ENCODE measurements at places on chromosomes 2 and 18.

DNA sequence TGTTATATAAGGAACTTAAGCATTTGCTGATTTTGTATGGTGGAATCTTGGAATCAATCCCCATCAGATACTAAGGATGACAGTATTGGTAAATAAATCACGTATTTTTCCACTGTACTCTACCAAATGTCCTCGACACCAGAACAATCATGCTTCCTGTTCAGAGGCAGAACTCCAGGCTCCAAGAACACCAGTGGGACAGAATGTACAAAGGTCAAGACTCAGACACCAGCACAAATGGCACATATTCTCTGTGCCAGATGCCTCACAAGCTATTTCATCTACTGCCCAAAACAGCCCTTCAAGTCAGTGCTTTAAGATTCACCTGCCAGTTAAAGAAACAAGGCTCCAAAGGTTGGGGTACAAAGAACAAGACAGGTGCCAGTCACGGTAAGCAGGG is 420.5 kb downstream of the STK39 start:
- DNase-seq: no peak

DNA sequence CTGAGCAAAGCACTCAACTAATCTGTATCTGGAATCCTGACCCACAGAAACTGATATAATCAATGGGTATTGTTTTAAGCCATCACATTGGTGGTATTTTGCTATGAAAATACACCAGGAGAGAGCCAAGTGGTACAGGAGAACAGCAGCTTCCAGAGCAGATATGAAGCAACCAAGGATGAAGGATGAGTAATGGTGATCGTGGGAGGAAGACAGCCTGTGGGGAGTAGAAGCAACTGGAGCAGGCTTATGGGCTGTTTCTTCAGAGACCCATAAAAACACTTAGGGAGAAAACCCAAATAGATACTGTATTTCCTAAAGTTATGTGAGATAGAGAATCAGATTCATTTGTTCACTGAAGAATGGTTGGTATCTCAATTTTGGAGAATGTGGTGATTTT is 330.8 kb downstream of the NUP35 start:
- no peak for DNase-seq

GRCh38 chr2:230723363-230723762 is 10.7 kb downstream of the CAB39 start:
- no peak for DNase-seq

- peak; percentile 9 for DNase-seq
These were observed 62.3 kb downstream of the ITGA6 start for GRCh38 chr2:172489681-172490080.

- DNase-seq: no peak
These were observed 1027.6 kb downstream of the LRP1B start for GRCh38 chr2:141103216-141103615.

- no peak for DNase-seq
These were observed 32.7 kb upstream of the SOCS6 start for GRCh38 chr18:70256184-70256583.

DNA sequence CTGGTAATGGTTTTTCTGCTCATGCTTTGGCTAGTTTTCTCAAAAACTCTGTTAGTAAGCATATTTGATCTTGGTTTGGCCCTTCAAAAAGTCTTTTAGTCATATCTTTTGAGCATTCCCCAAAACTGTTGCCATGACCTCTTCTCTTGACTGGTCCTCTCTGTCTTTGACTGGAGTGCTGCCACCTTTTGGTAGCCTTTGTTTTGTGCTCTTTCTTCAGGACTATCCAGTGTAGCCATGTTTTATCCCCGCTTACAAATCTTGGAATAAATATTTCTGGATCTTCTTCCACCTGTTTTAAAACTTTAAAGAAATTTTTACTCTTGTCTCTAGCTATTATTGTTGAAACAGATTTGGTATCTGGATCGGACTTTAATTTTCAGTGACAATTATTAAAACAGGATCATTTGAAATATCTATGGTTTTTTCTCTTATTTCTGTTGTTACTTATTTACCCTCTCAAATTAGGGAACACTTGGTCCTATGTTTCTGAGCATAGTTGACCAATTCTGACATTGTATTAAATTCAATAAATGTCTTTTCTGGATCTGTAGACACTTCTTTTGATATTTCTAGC is 965 bp upstream of the ELOA2 start:
- DNase-seq: no peak

DNA sequence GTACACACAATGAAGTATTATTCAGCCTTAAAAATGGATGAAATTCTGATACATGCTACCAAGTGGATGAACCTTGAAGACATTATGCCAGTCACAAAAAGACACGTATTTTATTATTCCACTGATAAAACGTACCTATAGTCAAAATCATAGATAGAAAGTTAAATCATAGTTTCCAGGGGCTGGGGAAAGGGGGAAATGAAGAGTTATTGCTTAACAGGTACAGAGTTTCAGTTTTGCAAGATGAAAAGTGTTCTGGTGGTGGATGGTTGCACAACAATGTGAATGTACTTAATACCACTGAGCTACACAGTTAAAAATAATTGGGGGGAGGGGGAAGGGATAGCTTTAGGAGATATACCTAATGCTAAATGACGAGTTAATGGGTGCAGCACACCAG is 279.0 kb upstream of the STON1 start:
- no peak for DNase-seq

DNA sequence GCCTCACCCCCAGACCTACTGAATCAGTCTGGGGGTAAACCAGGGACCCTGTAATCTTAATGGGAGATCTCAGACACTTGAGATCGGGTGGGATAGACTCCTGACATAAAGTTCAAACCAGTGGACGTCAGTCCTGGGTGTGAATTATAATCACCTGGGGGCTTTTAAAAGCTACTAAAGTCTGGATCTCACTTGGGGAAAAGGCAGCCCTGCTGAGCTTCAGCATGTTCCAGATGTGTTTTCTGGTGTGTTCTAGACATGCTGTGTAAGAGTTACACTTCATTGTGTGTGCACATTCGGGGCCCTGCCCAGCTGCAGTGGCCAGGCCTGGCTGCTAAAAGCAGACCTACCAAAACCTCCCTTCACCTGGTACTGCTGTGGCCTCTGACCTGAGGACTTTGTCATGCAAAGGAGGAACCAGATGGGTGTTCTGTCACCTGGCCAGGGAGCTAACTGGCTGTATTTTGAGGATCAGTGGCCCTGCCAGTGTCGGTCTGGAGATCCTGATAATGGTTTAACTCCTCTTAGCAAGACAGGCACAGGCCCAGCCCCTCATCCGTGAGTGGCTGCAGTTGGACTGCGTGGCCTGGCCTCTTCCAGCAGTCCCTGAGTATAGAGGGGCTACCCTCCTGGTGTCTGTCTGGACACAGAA is 10.6 kb downstream of the RRM2 start:
- DNase-seq: no peak

GRCh38 chr2:161843936-161844335 is 219.7 kb downstream of the SLC4A10 start:
- no peak for DNase-seq

- no peak for DNase-seq
These were observed 51.3 kb downstream of the DLGAP1 start for GRCh38 chr18:4403836-4404235.

- DNase-seq: peak; percentile 1
These were observed 126.1 kb downstream of the HNMT start for GRCh38 chr2:138090330-138090729.

- no peak for DNase-seq
These were observed 35.6 kb upstream of the SPAG16 start for GRCh38 chr2:213248637-213249036.

DNA sequence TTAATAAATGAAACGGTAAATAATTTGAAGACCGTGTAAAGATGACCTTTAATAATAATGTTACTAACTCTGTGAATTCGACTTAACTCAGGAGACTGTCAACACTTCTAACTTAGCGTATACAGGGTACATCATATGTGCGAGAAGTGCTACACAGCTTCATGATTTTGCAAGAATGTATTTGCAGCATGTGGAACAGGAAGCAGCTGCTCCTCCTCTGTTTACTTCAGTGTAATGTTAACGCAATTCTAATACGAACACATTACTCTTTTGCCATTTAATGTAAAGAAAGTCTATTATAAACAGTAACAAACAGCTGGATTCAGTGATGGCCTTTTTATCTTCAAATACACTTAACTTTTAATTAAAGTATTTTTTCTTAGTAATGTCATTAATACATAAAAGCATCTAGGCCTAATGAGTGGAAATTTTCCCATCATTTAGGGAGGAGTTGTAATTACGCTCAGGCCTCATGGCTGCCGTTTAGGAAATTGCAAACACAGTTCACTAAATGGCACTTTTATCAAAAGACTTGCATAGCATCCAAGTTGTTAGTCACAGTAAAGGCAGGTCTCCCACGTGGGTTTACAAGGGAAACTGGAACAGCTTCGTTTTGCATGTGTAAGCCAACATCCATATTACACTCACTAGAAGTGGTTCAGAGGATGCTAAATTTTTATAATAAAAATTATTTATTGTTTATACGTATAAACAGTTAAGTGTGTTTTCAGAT is 635.7 kb downstream of the FBXO15 start:
- no peak for DNase-seq

DNA sequence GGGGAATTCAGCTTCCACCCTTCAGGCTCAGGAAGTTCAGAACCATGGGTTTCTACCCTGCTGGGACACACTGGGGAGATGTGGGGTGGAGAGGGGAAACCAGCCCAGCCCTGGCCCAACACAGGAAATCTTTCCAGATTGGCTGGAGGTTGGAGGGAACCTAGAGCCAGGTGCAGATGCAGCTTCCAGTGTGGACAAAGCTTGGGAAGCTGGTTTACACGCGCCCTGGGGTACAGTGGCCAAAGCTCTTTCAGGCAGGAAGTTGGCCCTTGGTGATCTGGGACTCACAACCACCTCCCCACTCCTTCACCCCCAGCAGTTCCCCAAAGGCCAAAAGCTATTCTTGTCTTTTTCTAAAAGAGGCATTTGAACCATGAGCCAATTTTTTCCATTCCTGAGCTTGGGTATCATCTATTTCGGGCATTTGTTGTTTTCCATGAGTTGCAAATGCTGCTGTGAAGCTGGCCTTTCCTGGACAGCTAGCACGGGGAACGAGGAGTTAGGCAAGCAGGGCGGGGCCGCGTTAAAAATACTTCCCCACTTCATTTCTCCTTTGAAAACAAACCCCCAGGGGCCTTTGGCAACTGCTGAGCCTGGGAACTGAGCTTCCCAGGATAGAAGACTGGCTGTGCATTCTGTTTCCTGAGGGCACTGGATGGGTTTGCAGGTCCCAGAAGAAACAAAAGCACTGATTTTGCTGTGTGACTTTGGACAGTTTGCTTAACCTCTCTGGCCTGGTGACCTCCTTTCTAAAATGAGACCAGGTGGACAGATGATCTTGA is 3.1 kb upstream of the ARID5A start:
- DNase-seq: peak; percentile 60

- DNase-seq: no peak
These were observed 85.5 kb downstream of the SOWAHC start for GRCh38 chr2:109699646-109700045.

GRCh38 chr2:95278051-95278471 is 3.8 kb downstream of the PROM2 start:
- DNase-seq: no peak

DNA sequence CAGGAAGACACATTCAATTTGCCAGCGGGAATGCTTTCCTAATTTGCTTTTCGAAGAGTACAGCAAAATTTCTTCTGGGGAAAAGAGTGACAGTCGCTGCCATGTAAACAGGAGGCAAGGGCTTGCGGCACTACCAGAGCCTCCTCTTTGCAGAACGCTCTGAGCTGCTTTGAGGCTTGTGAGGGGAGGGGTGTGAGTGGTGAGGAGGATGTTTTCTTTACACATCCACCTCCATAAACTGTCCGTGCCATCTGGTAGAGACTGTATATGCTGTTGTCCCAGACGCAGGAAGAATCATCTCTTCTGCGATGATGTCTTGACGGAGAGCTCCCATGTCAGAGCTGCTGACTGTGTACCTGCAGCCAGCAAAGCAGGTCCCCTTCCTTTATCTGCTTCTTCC is 138.0 kb downstream of the SOCS6 start:
- no peak for DNase-seq

DNA sequence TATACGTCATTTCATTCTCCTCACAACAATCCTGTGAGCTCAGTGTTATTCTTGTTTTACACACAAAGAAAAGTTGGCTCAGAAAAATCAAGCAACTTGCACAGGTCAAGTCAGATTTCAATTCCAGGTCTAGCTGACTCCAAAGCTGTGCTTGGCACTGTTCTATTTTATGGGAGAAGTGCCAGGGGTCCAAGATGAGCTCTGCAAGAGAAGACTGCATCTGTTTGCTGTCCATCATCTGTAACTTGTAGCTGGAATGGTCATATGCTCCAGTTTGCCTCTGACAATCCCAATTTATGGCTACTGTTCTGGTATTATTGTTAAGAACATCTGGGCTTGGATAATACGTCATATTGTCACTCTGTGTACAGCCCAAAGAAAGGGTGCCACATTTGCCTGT is 28.9 kb downstream of the KCNF1 start:
- no peak for DNase-seq

GRCh38 chr2:16466133-16466820 is 199.4 kb downstream of the CYRIA start:
- no peak for DNase-seq

DNA sequence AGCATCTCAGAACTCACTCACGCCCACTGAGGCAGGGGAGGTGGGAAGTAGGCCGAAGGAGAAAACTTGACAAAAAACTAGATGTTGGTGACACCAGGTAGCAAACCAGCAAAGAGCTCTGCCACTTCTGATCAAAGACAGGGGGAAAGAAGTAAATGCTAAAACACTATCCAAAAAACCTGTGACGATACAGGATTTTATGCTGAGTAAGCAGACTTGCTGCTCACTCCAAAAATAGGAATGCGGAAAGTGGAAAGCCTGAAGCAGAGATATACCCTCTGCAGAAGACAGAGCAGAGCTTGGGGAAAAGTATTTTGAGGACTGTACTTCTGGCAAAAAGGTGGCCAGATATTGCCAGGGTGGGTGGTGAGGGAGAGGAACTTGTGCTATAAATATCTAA is 73.3 kb upstream of the YPEL5 start:
- no peak for DNase-seq

GRCh38 chr2:108963057-108963456 is 26.0 kb downstream of the EDAR start:
- no peak for DNase-seq

DNA sequence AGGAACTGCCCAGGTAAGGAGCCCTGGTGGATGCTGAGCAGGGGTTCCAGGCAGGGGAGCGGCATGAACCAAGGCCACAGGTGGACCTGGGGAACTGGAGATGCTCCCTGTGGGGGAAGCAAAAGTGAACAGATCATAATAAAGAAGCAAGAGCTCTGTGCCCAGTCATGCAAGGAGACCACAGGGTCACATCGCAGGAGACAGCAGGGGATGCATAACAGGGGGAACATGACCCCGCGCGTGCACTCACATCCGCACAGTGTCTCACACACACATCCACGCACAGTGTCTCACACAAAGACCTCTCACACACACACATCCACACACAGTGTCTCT is 473.3 kb upstream of the HS6ST1 start:
- DNase-seq: no peak
